Esophagus muscularis mucosa (tissue), 4 donors: ENCODE measurements at places on chromosomes 5 and 9. TPM values are rescaled to one million over a fixed set of nuclear protein-coding genes. Genes with fewer than 3 reads are reported as not detected.

- H3K4me3 ChIP-seq, result no peak overlapping the region
- no peaks in the 10 kb centered on the region for H3K27me3 ChIP-seq
- no peak overlapping the region for H3K27ac ChIP-seq
- no peaks in the 10 kb centered on the region for H3K4me1 ChIP-seq
- DNase-seq, result no peak
These were observed 468.5 kb downstream of the CDH9 start for GRCh38 chr5:26569929-26570258.

GRCh38 chr9:134217431-134218210 is 53.3 kb upstream of the RNU6ATAC start:
- peaks cover 20% of the 10 kb centered on the region for H3K4me1 ChIP-seq
- no peak overlapping the region for H3K4me3 ChIP-seq
- H3K27ac ChIP-seq, result no peak overlapping the region
- H3K27me3 ChIP-seq, result no peaks in the 10 kb centered on the region
- H3K36me3 ChIP-seq, result no peaks in the 10 kb centered on the region
- DNase-seq, result no peak

Gene AGXT2
- total RNA-seq, result not detected

Gene GPR150
- total RNA-seq, result 0.42 TPM
